Neural progenitor cell (in vitro differentiated cells): ENCODE measurements at places on chromosomes 1 and 21. TPM values are rescaled to one million over a fixed set of nuclear protein-coding genes. Genes with fewer than 3 reads are reported as not detected.

- no peak for DNase-seq
Measured at GRCh38 chr1:34054920-34055319, 110.1 kb downstream of the CSMD2 start.

DNA sequence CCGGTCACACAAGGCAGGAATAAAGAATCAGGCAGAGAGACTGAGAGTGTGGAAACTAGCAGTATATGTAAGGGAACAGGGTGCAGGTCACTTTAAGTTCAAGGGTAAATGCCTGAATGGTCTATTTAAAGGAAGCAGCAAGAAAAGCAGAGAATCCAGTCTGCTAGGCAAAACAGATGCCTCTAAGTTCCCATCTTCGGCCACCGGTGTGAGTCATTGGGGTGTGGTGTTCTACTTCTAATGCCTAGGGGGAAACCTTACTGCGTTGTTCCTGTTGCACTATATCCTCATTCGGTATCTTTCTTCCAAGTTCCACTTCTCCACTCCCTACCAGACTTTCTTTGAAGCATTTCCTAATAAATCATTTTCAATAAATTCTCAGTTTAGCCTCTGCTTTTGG, 259.9 kb downstream of the HHIPL2 start:
- DNase-seq, result no peak

GRCh38 chr1:60149251-60149650, 75.7 kb upstream of the C1orf87 start:
- DNase-seq, result no peak

DNA sequence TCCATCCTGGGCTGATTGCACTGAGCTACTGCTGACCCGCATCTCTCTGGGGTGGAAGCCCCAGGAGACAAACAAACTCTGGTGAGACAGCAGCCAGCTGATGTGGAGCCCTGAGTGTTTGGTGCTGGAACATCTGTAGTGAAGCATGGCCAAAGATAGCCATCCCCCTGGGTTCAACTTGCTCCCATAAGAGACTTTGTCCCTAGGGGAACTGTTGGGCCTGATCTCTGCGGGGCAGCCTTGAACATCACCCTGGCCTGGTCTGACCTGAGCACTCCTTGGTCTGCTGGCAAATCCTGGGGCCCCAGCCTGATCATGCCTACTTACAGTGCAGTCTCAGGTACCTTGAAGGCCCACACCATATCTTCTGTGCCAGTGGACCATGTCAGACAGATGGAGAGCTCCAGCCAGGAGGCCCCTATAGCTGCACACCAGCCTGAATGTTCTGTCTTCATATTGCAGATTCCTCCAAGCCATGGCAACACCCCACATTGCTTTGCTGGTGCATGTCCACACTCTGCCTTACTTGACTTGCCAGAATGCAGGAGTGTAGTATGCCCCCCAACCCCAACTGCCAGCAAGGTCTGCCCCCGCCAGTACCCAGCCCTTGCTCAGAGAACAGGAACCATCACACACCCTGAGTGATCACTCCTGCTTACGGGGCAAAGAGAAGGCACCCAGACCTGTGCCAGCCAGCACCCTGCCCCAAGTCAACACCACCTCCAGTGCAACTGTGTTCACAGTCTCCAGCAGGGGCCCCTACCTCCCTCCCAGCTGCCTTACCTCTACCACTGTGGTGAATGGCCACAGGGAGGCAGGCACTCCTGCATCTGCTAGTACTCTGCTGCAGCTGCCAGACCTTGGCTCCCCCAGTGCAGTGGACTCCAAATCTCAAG, 690.5 kb upstream of the NR5A2 start:
- peak; percentile 16 for DNase-seq

- no peak for DNase-seq
Measured at GRCh38 chr1:84525779-84526178, 19.4 kb upstream of the GNG5 start.

DNA sequence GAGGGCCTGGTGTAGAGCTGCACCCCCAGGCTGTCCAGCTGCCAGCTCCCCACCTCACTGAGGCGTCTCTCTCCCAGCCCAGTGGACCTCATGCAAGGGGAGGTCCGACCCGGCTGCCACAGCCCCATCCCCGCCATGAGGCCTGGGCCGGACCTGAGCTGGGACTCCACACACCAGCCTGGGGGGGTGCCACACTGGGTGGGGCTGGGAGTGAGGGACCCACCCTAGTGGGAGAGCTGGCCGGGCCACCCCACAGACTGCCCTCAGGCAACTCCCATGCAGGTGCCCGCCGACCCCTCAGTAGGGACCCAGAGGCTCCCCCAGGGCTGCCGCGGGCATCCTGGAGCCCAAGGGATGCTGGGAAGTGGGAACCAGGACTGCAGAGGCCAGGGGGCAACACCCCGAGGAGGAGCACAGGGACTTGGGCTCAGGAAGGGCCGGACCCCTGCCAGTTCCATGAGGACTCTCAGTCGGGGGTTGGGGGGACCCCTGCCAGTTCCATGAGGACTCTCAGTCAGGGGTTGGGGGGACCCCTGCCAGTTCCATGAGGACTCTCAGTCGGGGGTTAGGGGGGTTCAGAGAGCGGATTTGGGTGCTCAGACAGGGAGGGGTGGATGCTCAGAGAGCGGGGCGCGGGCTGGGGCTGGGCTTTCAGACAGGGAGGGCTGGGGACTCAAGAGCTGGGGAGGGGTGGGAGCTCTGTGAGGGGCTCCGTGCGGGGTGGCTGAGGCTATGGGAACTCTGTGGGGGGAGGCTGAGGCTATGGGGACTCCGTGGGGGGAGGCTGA, 1.2 kb upstream of the RNF223 start:
- DNase-seq, result no peak

DNA sequence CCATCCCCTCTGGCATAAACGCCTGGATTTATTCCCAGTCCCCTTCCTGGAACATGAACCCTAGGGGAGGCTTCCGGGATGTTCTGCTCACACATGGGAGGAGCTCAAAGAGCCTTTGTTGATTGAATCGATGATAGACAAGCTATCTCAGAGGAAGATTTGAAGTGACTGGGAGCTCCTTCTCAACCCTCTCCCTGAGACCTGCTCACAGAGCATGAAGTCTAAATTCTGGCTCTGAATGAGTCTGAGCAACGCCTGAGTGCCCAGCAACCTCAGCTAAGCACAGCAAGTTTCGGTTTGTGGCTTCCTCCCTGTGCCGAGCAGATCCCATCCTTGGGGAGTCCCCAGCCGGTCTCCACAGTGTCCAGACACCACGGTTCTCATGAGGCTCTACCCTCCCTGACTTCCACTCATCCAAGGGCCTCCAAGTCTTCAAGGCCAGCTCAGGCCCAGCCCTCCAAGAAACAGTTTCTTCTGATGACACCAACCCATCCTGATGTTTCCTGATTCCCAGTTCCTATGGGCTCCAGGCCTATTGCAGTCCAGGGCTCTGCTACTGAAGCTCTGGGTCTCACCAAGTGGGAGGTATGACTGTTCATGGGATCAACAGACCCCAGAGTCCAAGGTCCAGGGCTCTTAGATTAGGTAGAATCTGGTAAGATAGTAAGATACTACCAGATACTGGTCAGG, 190.8 kb downstream of the DYRK1A start:
- no peak for DNase-seq

GRCh38 chr1:26602378-26602959, 72.9 kb downstream of the RPS6KA1 start:
- DNase-seq, result peak; percentile 60

DNA sequence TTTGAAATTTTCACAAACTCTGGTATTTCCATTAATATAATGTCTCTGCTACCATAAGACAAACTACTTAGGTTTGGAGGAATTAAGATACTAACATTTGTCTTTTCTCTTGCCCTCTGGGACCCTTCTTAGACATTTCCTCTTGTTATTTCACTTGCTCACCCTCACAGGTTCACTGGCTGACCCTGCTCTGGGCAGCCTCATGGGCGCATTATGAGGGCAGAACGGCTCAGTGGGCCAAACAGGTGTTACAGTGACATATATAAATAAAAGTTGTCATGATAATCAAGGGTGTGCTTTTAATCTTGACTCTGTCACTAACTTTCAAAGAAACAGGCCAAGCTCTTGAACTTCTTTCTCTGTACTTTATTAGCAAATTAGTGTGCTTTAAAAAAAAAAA, 46.5 kb downstream of the ZNHIT6 start:
- peak; percentile 2 for DNase-seq

GRCh38 chr1:19206947-19207346, 3.1 kb downstream of the UBR4 start:
- no peak for DNase-seq

GRCh38 chr1:233598891-233599541, 14.9 kb upstream of the KCNK1 start:
- DNase-seq, result no peak

GRCh38 chr1:161260376-161261260, 2.1 kb downstream of the PCP4L1 start:
- no peak for DNase-seq

- DNase-seq, result no peak
Measured at GRCh38 chr1:204174958-204175357, 8.8 kb upstream of the REN start.

DNA sequence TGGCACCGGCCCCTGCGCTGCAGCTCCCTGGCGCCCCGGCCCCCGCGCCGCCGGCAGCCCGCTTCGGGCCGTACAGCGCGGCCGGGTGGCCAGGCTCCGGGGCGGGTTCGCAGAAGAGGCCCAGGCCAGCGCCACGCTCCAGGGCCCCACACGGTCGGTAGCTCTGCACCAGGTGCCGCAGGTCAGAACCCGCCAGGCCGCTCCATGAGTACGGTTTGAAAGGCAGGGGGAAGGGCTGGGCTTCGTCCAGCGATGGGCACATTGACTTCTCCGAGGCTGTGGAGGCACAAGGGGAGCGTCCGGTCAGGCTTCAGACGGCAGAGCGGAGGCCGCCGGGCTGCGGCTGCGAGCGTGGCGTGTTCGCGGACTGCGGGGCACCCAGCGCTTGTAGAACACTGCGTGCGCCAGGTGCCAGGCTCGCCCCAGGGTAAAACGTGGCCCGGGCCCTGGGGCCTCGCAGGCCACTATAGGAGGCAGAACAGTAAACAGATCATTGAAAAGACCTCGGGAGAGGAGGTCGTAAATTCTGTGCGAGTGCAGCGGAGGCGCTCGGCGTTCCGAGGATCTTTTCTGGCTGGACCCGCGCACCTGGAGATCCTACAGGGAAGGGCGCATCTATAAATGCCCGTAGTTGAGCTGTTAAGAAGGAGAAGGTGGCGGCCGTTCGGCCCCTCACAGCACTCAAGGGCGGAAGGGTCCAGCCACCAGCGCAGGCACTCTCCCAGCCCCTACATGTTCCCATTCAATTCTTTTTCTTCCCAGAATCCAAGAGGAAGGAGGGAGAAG, 5.7 kb downstream of the GFI1 start:
- DNase-seq, result peak; percentile 64

DNA sequence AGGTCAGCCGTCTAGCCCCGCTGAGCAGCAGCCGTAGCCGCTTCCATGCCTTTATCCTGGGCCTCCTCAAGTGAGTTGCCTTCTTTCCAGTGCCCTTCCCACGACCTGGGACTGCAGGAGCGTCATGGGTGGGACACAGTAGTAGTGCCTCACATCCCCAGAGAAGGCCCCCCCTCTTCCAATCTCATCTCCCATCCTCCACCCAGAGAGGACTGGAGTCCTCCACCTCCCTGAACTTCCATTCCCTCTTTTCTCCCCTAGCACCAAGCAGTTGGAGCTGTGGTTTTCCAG, 4.9 kb downstream of the RUSC1 start:
- DNase-seq, result no peak

DNA sequence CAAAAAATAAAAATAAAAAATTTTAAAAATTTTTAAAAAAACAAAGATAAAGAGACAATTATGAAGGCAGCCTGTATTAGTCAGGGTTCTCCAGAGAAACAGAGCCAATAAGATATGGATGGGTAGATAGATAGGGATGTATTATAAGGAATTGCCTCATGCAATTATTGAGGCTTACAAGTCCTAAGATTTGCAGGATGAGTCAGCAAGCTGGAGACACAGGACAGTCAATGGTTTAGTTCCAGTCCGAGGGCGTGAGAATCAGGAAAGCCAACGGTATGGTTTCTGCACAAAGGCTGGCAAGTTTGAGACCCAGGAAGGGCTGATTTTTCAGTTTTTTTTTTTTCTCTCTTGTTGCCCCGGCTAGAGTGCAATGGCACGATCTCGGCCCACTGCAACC, 24.1 kb upstream of the EIF4G3 start:
- DNase-seq, result no peak

- DNase-seq, result no peak
Measured at GRCh38 chr1:203143641-203144040, 16.1 kb downstream of the ADORA1 start.

- DNase-seq, result no peak
Measured at GRCh38 chr1:224805889-224806288, 123.6 kb upstream of the DNAH14 start.

GRCh38 chr1:155187456-155187891, 13.8 kb downstream of the TRIM46 start:
- DNase-seq, result no peak

DNA sequence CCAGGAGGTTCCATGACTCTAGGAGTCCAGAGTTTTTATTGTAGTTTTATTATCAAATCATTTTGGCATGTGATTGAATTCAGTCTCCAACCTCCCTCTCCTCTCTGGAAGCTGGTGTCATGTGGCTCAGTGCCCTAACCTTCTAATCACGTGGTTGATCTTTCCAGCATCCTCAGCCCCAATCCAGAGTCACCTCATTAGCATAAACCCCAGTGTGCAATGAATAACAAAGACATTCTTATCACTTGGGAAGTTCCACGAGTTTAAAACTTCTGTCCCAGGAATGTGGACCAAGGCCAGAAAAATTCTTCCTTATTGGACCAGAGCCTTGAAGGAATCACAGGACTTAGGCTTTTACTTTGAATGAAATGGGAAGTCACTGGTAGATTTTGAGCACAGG, 52.2 kb downstream of the KIRREL1 start:
- DNase-seq, result peak; percentile 60

DNA sequence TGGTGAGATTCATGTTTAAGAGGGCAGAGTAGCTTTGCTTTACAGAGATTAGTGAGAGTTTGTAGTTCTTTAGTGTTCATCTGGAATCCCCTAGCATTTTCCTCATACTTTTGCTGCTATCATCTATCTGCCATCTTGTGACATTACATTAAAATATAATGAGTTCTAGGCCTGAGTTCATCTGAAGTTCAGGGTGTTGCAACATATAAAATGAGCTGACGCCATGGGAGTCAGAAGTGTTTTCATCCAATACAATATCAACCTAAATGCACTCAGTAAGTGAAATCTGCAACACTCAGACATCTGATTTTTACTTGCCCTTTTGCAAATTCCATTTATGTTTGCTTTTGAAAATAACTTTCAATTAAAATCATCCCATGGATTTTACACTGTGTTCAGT, 153.8 kb downstream of the NTNG1 start:
- DNase-seq, result no peak

Gene MYOC
- total RNA-seq, result not detected in 2 replicates

Gene MT1HL1
- total RNA-seq, result not detected in 2 replicates

Gene OR10J1
- total RNA-seq, result not detected in 2 replicates

Gene ESRRG
- total RNA-seq, result 2.1 and 3.0 TPM in 2 replicates

Gene NPPB
- not detected in 2 replicates for total RNA-seq

Gene ETV3L
- total RNA-seq, result 0.25 TPM in 1 of 2 replicates, not detected in the other

Gene FHAD1
- 2.9 and 9.1 TPM in 2 replicates for total RNA-seq

Gene VCAM1
- total RNA-seq, result 0.34 and 2.1 TPM in 2 replicates

Gene CAPN9
- total RNA-seq, result 0.15 and 0.19 TPM in 2 replicates

Gene WNT2B
- total RNA-seq, result 1.6 and 2.9 TPM in 2 replicates

Gene KCNE1
- not detected in 2 replicates for total RNA-seq
